Activated effector memory CD4-positive, alpha-beta T cell treated with anti-CD3 and anti-CD28 coated beads, Interleukin-2, amount 50 U/mL, for 16 hours (primary cell): ENCODE measurements at places on chromosomes 4 and X.
A peak's percentile ranks its signal among the peaks of the same experiment; 100 is the strongest.

DNA sequence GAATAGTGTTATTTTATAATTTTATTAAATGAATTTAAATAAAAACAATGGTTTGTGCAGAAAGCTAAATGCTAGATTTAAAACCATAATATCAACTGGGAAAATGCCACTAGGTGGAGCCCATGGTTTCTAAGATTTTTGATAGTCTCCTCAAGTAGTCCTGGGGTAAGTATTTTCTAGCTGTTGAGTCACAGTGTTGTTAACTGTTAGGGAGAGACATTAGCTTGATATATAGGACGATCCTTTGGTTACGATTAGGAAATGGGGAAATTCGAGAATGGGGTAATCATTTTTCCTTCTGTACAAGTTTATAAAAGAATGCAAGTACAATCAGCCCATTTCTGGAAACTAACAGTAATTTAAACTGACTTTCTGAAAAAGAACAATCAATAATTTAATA is 378.4 kb downstream of the ANKRD50 start:
- DNase-seq: no peak

GRCh38 chr4:20983763-20984575 is 283.7 kb downstream of the PACRGL start:
- no peak for DNase-seq

- no peak for DNase-seq
Measured at GRCh38 chr4:4456351-4456750, 69.4 kb downstream of the NSG1 start.

DNA sequence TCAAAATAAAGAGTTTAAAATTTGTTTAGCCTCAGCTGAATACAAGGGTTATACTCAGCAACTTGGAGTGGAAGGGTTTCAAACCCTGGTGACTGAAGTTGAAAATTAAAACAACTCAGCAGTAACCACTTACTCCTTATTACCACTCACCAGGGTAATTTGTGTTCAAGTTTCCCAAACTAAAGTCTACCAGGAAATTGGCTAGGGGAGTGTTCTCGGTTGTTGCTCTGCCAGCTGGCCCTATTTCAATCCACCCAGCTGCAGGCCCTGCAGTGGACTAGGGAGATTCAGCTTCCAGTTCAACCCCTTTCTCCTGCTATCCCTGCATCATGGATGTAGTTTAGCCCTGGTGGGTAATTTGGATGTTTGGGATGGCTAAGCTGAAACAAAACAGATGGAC is 37.8 kb upstream of the EXOC1L start:
- DNase-seq: no peak

- no peak for DNase-seq
Measured at GRCh38 chrX:22650691-22651090, 349.1 kb upstream of the DDX53 start.

- no peak for DNase-seq
Measured at GRCh38 chrX:17549107-17549651, 174.2 kb downstream of the NHS start.

GRCh38 chr4:85756938-85757337 is 282.0 kb downstream of the ARHGAP24 start:
- DNase-seq: no peak

DNA sequence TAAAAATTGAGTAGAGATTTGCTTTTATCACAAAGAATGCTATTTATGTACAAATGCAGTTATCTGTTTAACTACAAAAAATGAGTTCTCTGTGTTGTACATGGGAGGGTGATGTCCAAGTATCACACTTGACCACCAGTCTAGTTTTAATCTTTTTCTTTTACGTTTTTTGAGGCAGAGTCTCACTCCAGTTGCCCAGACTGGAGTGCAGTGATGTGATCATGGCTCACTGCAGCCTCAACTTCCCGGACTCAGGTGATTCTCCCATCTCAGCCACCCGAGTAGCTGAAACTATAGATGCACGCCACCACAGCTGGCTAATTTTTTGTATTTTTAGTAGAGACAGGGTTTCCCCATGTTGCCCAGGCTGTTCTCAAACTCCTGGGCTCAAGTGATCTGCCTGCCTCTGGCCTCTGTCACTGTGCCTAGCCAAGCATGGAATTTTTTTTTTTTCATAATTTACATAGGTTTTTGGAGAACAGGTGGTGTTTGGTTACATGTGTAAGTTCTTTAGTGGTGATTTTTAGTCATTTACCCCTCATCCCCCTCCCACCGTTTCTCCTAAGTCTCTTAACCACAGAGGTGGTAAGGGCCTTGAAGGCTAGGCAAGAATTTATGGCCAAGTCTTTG is 47.9 kb upstream of the RPA4 start:
- DNase-seq: no peak

GRCh38 chrX:54695816-54696487 is 102.1 kb downstream of the ITIH6 start:
- DNase-seq: no peak

GRCh38 chr4:84938316-84938715 is 28.2 kb downstream of the WDFY3 start:
- no peak for DNase-seq

DNA sequence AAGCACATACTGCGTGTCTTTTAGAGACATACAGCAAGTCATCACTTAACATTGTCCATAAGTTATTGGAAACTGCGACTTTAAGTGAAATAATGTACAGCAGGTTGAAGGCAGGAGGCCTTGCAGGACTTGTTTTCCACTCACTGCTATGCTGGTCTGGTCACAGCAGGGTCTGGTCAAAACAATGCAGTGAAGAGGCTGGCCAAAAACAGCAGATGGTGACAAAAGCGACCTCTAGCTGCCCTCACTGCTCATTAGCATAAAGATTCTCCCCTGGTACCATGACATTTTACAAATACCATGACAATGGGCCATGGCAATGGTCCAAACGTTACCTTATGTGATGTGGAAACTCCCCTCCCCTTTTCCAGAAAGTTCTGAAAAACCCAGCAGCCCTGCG is 1283.6 kb downstream of the FSTL5 start:
- no peak for DNase-seq

DNA sequence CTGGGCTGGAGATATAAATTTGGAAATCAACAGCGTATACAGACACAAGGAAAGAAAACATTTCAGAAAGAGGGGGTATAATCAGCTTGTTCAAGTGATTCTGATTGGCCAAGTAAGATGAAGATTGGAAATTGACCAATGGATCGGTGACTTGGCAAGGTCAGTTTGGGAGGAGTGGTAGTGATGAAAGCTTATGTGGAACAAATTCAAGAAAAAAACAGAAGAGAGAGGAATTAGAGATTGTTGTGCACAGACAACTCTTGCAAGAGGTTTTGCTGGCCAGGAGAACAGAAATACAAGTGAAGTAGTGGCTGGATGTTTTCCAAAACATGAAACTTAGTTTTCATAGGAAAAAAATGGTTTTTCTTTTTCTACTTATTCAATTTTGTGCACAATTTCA is 16.3 kb downstream of the CD38 start:
- DNase-seq: no peak

GRCh38 chr4:5500165-5500564 is 208.2 kb downstream of the EVC2 start:
- no peak for DNase-seq

- DNase-seq: no peak
Measured at GRCh38 chr4:80171251-80171650, 26.1 kb upstream of the PRDM8 start.

GRCh38 chr4:17491196-17491595 is 20.7 kb downstream of the QDPR start:
- no peak for DNase-seq

- DNase-seq: no peak
Measured at GRCh38 chr4:6207602-6208001, 7.3 kb upstream of the JAKMIP1 start.

GRCh38 chr4:4480685-4481398 is 61.0 kb downstream of the STX18 start:
- DNase-seq: no peak

DNA sequence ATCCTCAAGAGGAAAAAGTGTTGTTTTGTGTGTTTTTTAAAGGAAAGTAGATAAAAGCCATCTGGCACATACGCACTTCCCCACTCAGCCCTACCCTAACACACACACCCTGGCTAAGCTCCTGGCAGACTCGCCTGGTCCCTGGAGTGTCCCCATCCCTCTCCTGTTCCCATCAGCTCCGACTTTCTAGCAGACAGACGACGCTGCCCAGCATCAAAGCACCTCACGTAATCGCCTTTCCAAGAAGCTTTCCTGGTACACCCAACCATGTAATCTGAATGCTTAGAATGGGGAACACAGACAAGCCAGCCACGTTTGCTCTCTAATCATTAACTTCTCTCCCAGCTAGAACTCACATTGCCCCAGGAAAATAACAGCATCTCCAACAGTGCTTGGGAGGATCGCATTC is 116.2 kb downstream of the AFAP1 start:
- DNase-seq: no peak

DNA sequence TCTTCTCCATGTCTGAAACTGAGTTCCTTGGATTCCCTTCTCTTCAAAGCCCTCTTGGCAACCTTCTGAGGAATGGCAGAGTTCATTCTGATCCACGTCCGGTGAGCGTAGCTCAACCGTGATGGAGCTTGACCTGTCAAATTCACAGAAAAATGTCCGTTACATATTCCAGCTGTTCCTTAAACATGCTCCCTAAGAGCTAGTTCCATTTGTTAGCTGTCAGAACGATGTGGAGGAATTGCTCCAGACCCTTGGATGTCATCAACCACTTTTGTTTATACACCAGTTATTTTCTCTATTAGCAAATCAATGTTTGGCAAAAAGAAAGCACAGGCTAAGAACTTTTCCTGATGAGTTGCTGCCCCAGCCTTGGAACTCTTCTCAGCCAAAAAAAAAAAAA is 50.1 kb downstream of the NHS start:
- DNase-seq: no peak

GRCh38 chrX:3044196-3044595 is 2.9 kb downstream of the ARSF start:
- DNase-seq: no peak

DNA sequence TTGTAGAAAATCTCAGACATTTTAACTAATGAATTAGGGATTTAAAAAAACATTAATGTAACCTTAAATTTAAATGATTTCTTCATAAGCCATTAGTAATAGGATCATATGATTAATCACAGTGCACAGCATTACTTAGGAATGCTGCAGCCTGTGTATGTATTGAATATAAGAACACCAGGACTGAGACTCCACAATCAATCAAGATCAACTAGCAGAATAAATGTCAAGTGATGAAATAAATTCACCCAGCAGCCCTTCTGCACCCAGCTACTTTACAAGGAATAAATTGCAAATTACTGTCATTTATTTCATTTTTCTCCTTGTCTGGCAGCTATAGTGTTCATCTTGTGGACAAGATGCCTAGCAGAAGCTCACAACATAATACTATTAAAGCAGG is 46.5 kb downstream of the NEIL3 start:
- DNase-seq: no peak

DNA sequence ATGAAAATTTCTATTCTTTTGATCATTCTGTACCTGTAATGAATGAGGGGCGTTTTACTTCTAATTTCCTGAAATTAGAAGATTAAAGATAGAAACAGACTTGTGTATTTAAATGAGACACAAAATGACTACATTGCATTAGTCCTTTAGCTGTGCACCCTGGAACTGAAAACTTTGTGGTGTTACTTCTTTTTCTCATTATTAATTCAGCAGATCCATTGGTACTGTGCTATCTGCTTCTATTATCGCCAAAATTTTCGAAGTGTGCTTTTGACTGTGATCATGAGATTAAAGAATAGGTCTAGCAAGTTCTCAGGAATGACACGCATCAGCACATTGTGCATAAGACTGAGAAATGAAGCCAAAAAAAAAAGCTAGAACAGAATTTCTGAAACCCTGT is 1938.9 kb upstream of the TENM3 start:
- DNase-seq: no peak

GRCh38 chr4:80732010-80732409 is 298.5 kb upstream of the BMP3 start:
- no peak for DNase-seq

DNA sequence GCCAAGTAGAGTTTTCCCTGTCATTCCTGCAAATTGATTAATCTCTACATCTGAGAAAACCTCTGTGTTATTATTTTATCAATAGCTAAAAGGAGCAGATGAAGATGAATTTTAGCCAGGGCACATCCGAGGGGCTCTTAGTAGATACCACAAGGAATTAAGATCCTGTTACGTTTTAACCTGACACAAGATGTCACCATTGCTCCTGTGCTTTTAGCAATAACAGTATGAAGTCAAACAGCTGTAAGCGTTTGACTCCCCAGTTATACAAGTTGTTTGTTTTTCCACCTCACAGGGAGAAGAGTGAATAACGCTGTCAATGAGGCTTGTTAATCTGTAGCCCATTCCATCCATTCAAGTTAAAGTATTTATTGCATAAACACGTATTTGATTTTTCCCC is 76.0 kb upstream of the AP1S2 start:
- DNase-seq: no peak

DNA sequence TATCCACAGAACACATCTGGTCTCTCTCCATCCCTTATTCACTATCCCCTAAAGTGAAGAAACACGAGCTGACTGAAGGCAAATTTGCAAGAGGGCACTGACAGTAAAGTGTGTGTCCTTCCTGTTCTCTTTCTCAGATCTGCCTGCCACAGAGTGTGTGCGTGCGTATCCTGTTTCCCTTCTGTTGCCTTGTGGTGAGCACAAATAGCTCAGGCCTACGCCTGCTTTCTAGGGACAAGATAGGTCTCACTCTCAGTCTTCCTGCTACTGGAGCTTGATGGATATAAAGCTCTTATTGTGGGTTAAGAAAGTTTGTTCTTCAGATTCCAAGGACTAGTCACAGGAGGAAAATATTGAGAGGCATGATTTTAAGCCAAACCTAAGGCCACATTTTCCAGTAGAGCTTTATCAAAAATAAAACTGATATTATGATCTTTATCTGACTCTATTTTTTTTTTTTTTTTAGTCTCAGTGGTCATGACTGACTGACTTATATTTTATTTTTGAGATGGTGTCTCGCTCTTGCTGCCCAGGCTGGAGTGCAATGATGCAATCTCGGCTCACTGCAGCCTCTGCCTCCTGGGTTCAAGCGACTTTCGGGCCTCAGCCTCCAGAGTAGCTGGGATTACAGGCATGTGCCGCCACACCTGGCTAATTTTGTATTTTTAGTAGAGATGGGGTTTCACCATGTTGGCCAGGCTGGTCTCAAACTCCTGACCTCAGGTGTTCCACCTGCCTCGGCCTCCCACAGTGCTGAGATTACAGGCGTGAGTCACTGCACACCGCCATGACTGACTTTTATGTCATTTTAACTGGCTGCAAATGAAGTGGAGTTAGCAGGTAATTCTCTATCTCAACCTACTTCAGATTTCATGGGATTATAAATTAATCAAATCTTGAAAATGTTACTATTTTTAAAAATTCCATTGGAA is 140.3 kb upstream of the SH3RF1 start:
- DNase-seq: peak; percentile 72

DNA sequence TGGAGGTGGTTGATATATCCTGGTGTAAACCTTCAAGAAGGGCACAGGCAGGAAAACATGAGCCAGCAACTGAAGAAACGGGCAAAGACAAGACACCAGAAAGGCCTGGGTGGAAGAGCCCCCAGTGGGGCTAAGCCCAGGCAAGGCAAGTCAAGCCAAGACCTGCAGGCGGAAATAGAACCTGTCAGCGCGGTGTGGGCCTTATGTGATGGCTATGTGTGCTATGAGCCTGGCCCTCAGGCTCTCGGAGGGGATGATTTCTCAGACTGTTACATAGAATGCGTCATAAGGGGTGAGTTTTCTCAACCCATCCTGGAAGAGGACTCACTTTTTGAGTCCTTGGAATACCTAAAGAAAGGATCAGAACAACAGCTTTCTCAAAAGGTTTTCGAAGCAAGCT is 7.2 kb downstream of the ZFP42 start:
- no peak for DNase-seq
